Heart right ventricle (tissue), 16 donors: ENCODE measurements at places on chromosomes 16 and 17. TPM values are rescaled to one million over a fixed set of nuclear protein-coding genes. Genes with fewer than 3 reads are reported as not detected.

C16orf86 gene
- 3.7 TPM for polyA plus RNA-seq

CCR7 gene
- 0.46 TPM for polyA plus RNA-seq

HOXB3 gene
- polyA plus RNA-seq, result 1.3 TPM

TM4SF5 gene
- polyA plus RNA-seq, result not detected

SYT17 gene
- polyA plus RNA-seq, result 0.51 TPM

RNF222 gene
- polyA plus RNA-seq, result not detected

CENPN gene
- 5.1 TPM for polyA plus RNA-seq

TEX2 gene
- polyA plus RNA-seq, result 15.9 TPM

TPSD1 gene
- polyA plus RNA-seq, result 0.12 TPM

- H3K36me3 ChIP-seq, result no peaks in the 10 kb centered on the region
- no peak for DNase-seq
- no peak overlapping the region for H3K4me3 ChIP-seq
- no peaks in the 10 kb centered on the region for H3K27me3 ChIP-seq
- peaks cover 9% of the 10 kb centered on the region for H3K4me1 ChIP-seq
These were observed 8.0 kb downstream of the SERPINF2 start for GRCh38 chr17:1750628-1751027.

DNA sequence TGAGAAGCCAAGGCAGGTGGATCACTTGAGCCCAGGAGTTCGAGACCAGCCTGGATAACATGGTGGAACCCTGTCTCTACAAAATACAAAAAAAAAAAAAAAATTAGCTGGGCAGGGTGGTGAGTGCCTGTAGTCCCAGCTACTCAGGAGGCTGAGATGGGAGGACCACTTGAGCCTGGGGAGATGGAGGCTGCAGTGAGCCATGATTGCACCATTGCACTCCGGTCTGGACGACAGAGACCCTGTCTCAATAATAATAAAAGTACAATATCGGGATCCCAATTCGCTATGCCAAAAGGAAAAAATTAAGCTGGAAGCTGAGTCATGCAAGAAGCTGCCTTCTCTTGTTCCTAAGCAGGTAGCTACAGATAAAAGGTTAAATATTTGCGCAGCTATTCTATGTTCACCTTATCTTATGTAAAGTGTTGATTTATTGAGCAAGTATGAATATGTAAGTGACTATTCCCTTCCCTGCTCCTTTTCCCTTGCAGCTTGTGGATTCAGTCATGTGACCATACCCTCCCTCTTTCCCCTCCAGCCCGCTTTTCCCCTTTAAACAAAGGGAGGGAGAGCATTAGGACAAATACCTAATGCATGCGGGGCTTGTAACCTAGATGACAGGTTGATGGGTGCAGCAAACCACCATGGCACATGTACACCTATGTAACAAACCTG is 112.0 kb downstream of the LITAF start:
- H3K4me1 ChIP-seq, result no peaks in the 10 kb centered on the region
- H3K4me3 ChIP-seq, result no peak overlapping the region
- no peaks in the 10 kb centered on the region for H3K27me3 ChIP-seq
- DNase-seq, result no peak
- H3K36me3 ChIP-seq, result no peaks in the 10 kb centered on the region

- H3K4me3 ChIP-seq, result no peak overlapping the region
- no peaks in the 10 kb centered on the region for H3K36me3 ChIP-seq
These were observed 20.4 kb downstream of the HDAC5 start for GRCh38 chr17:44102849-44103622.

- DNase-seq, result no peak
- H3K27ac ChIP-seq, result peak overlapping the region; percentile 47
- H3K4me3 ChIP-seq, result no peak overlapping the region
- no peaks in the 10 kb centered on the region for H3K27me3 ChIP-seq
- no peaks in the 10 kb centered on the region for H3K36me3 ChIP-seq
- peaks cover 24% of the 10 kb centered on the region for H3K4me1 ChIP-seq
These were observed 160.0 kb downstream of the MAP2K6 start for GRCh38 chr17:69574257-69575197.

GRCh38 chr17:60328679-60329078 is 63.3 kb downstream of the USP32 start:
- H3K27me3 ChIP-seq, result no peaks in the 10 kb centered on the region
- no peak overlapping the region for H3K4me3 ChIP-seq
- H3K4me1 ChIP-seq, result no peaks in the 10 kb centered on the region
- no peak overlapping the region for H3K27ac ChIP-seq
- no peaks in the 10 kb centered on the region for H3K36me3 ChIP-seq
- no peak for DNase-seq

GRCh38 chr17:1683459-1683858 is 1.2 kb downstream of the PRPF8 start:
- peaks cover 21% of the 10 kb centered on the region for H3K36me3 ChIP-seq
- DNase-seq, result no peak
- peak overlapping the region; percentile 70 for H3K4me3 ChIP-seq
- H3K4me1 ChIP-seq, result peaks cover 24% of the 10 kb centered on the region
- no peak overlapping the region for H3K27ac ChIP-seq

DNA sequence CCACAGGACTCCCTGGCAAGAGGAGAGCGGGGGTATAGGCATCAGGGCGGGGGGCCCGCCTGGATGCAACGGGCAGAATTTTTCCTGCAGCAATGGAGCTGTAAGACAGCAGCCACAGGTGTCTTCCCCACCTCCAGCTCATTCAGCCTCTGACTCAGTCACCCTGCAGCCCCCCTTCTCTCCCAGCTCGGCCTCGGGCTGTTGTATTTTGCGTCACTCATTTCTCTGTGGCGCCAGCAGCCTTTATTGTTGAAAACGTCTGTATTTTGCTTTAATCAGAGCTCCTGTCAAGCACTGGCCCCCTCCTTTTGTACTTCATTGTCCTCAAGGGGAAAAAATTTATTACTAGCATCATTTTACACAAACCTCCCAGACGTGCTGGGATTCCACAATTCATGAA is 117.7 kb downstream of the WSCD1 start:
- DNase-seq, result no peak
- no peaks in the 10 kb centered on the region for H3K27me3 ChIP-seq
- no peaks in the 10 kb centered on the region for H3K4me1 ChIP-seq
- H3K27ac ChIP-seq, result no peak overlapping the region
- no peaks in the 10 kb centered on the region for H3K36me3 ChIP-seq

DNA sequence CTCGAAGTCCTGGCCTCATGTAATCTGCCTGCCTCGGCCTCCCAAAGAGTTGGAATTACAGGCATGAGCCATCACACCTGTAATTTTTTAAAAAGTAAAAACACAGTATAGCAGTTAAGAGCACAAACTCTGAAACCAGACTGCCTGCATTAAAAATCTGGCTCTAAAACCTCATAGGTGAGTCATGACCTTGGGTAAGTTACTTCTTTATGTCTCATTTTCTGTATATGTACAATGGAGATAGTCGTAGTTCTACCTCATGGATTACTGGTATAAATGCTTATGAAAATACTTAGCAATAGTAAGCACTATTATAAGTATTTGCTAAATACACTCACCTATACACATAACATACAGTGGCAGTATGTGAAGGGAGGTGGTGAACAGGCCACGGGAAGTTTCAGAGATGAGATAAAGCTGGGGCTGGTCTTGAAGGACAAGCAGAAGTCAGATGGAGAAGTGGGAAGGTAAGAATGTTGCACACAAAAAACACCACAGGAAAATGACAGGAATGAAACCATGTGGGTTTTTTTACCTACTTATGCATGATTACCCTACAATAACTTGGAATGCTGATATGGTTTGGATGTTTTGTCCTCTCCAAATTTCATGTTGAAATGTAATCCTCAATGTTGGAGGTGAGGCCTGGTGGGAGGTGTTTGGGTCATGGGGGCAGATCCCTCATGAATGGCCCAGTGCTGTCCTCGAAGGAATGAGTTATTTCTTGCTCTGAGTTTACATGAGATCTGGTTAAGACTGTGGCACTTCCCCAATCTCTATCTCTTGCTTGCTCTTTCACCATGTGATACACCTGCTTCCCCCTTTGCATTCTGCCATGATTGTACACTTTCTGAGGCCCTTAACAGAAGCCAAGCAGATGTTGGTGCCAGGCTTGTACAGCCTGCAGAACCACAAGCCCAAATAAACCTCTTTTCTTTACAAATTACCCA is 33.9 kb downstream of the ZNF652 start:
- H3K4me3 ChIP-seq, result no peak overlapping the region
- H3K4me1 ChIP-seq, result peaks cover 10% of the 10 kb centered on the region
- no peak for DNase-seq

- H3K4me3 ChIP-seq, result no peak overlapping the region
- no peaks in the 10 kb centered on the region for H3K36me3 ChIP-seq
- no peak for DNase-seq
- H3K4me1 ChIP-seq, result peaks cover 18% of the 10 kb centered on the region
- H3K27ac ChIP-seq, result no peak overlapping the region
These were observed 7.6 kb downstream of the SLC25A10 start for GRCh38 chr17:81719410-81720266.

DNA sequence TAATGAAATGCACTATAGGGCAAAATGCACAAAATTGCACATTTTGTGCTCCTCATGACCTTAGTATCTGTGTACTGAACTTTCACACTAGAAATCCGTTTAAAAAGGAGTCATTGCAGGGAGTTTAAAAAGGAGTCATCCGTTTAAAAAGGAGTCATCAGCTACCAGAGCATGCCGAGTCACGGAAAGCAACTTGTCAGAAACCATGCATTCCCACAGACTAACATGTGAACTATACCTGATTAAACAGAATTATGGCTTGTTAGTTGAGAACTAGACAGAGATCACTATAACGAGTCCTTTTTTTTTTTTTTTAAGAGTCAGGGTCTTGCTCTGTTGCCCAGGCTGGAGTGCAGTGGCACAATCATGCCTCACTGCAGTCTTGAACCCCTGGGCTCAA is 35.9 kb downstream of the SLC6A4 start:
- no peaks in the 10 kb centered on the region for H3K4me1 ChIP-seq
- H3K4me3 ChIP-seq, result no peak overlapping the region
- DNase-seq, result no peak
- H3K36me3 ChIP-seq, result no peaks in the 10 kb centered on the region
- H3K27me3 ChIP-seq, result no peaks in the 10 kb centered on the region

- H3K27ac ChIP-seq, result no peak overlapping the region
- DNase-seq, result no peak
- H3K4me3 ChIP-seq, result no peak overlapping the region
- H3K4me1 ChIP-seq, result no peaks in the 10 kb centered on the region
These were observed 263.4 kb downstream of the CPPED1 start for GRCh38 chr16:12540290-12540689.

DNA sequence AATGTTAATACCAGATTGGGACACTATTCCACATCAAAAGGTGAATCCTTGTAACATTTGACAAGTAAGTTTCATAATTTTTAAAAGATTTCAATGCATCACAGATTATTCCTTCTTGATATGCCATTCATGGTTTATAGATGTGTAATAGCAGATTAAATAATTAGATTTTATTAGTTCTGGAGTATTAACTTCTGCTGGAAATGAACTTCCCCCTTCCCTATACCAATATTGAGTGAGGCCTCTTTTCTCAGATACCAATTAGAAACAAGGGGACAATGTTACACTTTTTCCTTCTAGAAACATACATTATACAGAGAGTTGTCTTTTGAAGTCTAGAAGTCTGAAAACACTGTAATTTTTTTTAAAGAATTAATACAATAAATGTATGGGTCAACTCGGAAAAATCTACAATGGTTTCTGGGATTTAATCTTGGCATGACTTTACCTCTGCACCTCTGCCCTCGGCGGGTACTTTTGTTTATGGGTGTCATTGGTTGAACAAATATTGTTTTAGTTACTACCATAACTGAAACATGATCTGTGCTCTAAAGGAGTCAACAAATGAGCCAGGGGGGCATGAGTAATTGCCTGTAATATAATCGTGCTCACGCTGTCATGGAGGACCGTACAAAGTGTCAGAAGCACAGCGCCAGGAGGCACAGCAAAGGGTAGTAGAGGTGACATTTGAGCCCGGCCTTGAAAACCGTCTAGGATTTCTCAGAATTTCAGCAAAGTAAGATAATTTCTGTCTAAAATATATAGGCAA is 8.2 kb downstream of the LRRC37B start:
- no peaks in the 10 kb centered on the region for H3K27me3 ChIP-seq
- no peaks in the 10 kb centered on the region for H3K36me3 ChIP-seq
- no peak for DNase-seq
- H3K27ac ChIP-seq, result no peak overlapping the region
- H3K4me3 ChIP-seq, result no peak overlapping the region

GRCh38 chr17:71926746-71927398 is 193.9 kb upstream of the SOX9 start:
- H3K4me1 ChIP-seq, result no peaks in the 10 kb centered on the region
- no peak for DNase-seq
- no peak overlapping the region for H3K4me3 ChIP-seq
- H3K27me3 ChIP-seq, result no peaks in the 10 kb centered on the region

DNA sequence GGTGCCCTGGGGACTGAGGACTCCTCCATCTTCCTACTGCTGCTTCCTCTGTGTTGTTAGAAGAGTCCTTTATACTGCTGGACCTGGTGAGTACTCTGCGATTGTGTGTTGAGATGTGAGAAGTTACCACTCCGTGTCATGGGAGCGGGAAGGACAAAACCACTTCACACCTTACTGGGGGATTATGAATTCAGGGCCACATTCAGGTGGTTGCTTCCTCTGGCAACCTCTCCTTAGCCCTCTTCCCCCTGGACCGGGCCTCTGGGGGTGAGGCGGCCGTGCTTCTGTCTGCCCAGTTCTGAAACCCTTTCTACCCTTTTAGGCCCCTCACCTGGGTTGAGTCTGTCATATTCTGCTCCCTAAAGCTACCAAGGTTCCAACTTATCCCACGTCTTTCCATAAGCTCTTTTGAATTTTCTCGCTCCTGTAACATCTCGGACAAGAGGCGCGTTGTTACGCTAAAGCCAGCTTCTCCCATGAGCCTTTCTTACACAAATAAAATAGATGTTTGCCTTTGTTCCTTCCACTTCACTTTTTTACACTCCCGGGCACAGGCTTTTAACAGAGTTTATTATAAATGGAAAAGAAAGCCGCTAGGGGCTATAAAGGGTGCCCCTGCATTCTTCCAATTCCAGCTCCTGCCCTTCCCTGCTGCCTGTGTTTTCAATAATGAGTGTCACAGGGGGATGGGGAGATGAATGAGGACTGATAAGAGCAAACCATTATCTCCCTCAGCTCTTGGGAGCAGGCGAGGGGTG is 20.7 kb upstream of the CDH13 start:
- H3K27me3 ChIP-seq, result no peaks in the 10 kb centered on the region
- DNase-seq, result no peak
- no peaks in the 10 kb centered on the region for H3K36me3 ChIP-seq
- H3K4me1 ChIP-seq, result no peaks in the 10 kb centered on the region

GRCh38 chr17:20988001-20988636 is 54.7 kb downstream of the USP22 start:
- no peaks in the 10 kb centered on the region for H3K36me3 ChIP-seq
- H3K27ac ChIP-seq, result no peak overlapping the region
- H3K4me1 ChIP-seq, result no peaks in the 10 kb centered on the region
- no peak for DNase-seq
- no peaks in the 10 kb centered on the region for H3K27me3 ChIP-seq

GRCh38 chr17:36627101-36627500 is 25.7 kb downstream of the MRM1 start:
- no peaks in the 10 kb centered on the region for H3K36me3 ChIP-seq
- no peak overlapping the region for H3K4me3 ChIP-seq

- no peak overlapping the region for H3K27ac ChIP-seq
- no peaks in the 10 kb centered on the region for H3K36me3 ChIP-seq
- H3K4me3 ChIP-seq, result no peak overlapping the region
- no peak for DNase-seq
- no peaks in the 10 kb centered on the region for H3K27me3 ChIP-seq
These were observed 193.1 kb upstream of the FOXF1 start for GRCh38 chr16:86316967-86317812.

GRCh38 chr17:50044483-50044882 is 11.4 kb upstream of the ITGA3 start:
- H3K27me3 ChIP-seq, result no peaks in the 10 kb centered on the region
- peak overlapping the region; percentile 12 for H3K27ac ChIP-seq
- no peaks in the 10 kb centered on the region for H3K36me3 ChIP-seq
- H3K4me1 ChIP-seq, result peaks cover 13% of the 10 kb centered on the region

- H3K4me1 ChIP-seq, result no peaks in the 10 kb centered on the region
- no peaks in the 10 kb centered on the region for H3K36me3 ChIP-seq
- no peak overlapping the region for H3K27ac ChIP-seq
- no peak for DNase-seq
- no peaks in the 10 kb centered on the region for H3K27me3 ChIP-seq
- no peak overlapping the region for H3K4me3 ChIP-seq
These were observed 131.2 kb downstream of the HS3ST3B1 start for GRCh38 chr17:14432079-14432478.
